Suppressor macrophage treated with lipopolysaccharide for 1 hour (primary cell): ENCODE measurements at places on chromosomes 2 and 18.

DNA sequence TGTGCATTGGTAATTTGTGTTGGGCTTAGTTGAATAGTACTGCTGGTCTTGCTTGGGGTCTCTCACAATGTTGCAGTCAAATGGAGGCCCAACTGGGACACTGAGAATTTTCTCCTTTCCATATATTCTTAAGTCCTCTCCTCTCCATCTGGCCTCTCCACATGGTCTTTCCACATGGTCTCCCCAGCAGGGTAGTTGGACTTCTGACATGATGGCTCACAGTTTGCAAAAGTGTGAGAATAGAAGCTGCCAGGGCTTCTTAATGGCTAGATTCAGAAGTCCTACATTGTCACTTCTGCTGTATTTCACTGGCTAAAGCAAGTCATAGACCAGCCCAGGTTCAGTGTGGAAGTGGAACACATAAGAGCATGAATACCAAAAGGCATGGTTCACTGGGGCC, 318.5 kb upstream of the TNP1 start:
- DNase-seq: no peak

- DNase-seq: no peak
Observed at GRCh38 chr2:49858113-49858490, 703.8 kb upstream of the FSHR start.

DNA sequence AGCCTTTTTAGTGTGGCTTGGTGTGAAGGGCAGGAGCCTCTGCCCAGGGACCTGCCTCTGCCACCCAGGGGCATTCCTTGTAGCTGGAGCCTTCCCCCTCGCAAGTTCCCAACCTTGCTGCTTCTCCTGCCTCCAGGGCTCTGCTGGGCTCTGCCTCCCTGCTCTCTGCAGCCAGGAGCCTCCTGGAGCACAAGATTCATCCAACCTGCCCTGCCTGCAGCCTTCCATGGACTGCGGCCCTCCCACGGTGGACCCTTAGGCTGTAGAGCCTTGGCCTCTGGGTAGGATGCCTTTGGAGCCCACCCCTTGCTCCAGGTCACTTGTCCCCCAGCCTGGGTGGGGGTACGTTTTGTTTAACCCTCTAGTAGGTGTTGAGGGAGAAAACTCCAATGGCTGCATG, 2.5 kb downstream of the SLC66A3 start:
- DNase-seq: no peak

DNA sequence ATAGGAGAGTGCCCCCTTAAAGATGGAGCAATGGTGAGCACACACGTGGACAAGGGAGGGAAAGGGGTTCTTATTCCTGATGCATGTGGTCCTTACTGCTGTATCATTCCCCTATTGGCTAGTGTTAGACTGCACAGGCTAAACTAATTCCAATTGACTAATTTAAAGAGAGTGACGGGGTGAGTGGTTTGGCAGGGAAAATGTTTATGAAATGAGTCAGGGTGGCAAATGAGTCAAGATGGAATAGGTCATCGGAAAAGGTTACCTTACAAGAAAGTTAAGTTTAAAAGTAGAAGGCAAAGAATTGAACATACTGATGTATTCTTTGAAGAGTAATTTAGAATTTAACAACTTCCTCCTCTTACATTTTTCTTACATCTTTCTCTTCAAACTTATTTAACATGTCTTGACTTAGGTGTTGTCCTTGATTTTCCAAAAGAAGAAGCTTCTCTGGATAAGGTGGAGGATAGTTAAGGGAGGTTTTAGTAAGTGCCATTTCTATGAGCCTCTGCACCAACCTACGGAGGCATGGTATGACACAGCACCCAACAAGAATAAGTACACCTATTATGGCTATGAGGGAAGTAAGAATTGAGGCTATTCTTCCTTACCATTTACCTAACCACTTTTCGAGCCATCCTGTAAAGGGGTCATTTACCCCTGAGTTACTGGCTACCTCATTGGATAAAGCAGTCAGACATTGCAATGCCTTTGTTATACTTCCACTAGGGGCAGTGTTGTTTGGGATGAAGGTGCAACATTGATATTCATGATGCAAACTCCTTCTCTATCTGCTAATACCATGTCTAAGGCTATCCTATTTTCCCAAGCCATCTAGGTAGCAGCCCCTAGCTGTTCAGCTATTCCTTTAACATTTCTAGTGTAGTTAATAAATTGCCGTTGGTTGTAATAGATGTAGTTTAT, 1345.8 kb upstream of the LRRTM1 start:
- no peak for DNase-seq

DNA sequence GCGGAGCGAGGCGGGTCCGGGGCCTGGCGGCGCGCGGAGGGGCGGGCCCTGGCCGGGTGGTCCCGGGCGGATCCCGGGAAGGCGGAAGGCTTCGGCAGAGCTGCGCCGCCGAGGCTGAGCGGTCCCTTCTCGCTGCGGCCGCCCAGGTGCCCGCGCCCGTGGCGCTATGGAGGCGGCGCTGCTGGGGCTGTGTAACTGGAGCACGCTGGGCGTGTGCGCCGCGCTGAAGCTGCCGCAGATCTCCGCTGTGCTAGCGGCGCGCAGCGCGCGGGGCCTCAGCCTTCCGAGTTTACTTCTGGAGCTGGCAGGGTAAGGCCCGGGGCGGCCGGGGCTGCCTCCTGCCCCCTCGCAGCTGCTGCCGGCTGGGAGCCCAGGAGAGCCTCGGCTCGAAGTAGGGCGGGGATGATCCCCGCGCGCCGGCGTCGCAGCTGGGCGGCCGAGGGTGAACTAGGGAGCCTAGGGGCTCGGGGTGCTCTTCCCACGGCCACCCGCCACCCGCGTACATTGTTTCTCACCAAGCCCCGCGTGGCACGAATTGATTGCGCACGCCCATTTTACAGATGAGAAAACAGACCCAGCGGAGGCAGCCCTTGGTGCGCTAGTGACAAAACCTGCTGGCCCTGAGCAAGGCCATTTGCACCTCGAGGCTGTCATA, at the start of gene SLC66A3:
SLC66A3 (plus strand) TSS at position 87 of the 655 bp plus-strand sequence; CDS start at position 167, 80 bp downstream.
- DNase-seq: peak; percentile 22

DNA sequence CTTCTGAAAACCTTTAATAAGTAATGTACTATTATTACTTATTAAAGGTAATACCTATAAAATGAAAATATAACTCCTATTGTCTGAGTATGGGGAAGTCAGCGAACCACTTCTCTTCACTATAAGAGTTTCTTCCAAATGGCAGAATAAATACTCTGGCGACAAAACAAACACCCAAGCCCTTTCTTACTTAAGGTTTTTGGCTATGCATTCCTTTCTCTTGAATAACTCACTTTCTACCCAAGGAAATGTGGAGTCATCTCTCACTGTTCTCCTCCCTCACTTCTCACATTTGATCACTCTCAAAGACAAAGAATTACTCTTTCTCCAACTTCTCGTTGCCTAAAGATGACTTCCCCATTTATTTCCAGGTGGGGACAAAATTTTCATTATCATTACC, 816.8 kb upstream of the CRIM1 start:
- no peak for DNase-seq

DNA sequence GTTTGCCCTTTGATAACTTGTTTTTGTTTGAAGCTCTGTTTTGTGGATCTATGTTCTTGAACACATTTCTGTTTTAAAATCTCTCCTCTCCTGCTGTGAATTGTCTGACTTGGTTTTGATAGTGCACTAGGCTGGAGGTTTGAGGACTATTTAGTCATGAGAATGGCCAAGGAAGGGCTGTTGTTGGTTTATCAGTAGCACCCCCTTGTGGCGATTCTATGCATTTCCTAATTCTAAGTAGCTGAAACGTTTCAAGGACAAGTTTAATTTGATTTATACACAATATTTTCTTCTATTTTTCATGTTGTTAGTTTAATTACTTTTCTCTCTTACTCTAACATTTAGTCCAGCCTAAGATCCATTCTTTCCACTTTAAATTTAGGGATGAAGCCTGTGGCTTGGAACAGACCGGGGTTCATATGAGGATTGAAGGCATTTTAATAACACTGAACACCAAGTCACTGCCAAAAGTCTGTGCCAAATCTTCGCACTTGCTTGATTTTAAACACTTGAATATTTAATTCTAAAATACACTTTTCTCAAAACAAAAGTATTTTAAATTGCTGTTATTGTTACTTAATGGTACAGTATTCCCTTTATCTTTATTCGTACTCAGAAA, 166.0 kb downstream of the SOCS6 start:
- DNase-seq: peak; percentile 82

GRCh38 chr2:2234398-2235195, 96.5 kb downstream of the MYT1L start:
- no peak for DNase-seq

GRCh38 chr2:117979911-117980701, 33.8 kb downstream of the CCDC93 start:
- DNase-seq: peak; percentile 77

- DNase-seq: peak; percentile 83
Observed at GRCh38 chr18:63016270-63016669, 300.9 kb downstream of the PHLPP1 start.

- peak; percentile 40 for DNase-seq
Observed at GRCh38 chr2:54503192-54503591, 47.1 kb downstream of the SPTBN1 start.

GRCh38 chr18:78764544-78764943, 215.1 kb upstream of the SALL3 start:
- no peak for DNase-seq

- DNase-seq: no peak
Observed at GRCh38 chr2:68723181-68723580, 11.4 kb upstream of the ARHGAP25 start.

- DNase-seq: no peak
Observed at GRCh38 chr2:118146315-118147283, 58.3 kb downstream of the INSIG2 start.

DNA sequence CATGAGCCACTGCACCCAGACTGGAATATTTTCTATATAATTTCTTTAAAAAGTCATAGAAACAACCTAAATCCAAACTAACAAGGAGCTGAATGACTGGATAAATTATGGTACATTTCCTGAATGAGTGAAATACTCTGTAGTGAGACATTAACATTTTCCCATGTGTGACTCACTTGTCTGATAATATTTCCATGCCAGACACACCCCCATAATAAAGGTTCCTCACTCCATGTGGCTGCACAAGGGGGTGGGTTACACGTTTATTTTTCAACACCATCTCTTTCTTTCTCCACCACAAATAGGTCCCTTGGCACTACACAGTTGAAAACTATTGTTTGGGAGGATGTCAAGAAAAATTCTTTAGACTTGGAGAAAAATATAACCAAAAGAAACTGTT, 266.3 kb upstream of the LYPD1 start:
- no peak for DNase-seq

DNA sequence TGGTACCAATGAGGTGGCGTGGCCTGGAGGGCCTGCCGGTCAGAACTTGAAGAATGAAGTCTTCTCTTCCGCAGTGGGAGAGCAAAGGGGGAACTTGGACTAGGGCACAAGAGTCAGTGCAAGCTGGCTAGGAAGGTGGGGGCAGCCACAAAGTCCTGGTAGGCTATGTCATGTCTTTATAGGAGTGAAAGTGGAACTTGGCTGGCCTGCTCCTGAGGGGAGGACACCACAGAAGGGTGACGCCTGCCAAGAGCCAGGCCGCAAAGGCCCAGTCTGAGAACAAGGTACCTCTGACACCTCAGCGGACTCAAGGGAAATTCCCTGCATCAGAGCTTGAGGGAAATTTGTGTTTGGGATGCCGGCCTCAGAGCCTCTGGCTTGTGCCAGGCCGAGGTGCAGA, 32.2 kb upstream of the MAP3K20 start:
- peak; percentile 90 for DNase-seq
